ENCODE measurements at places on chromosomes 7 and 10.

- ATAC-seq, result no peak
Measured at GRCh38 chr10:127989481-127990012, 82.6 kb downstream of the PTPRE start.

DNA sequence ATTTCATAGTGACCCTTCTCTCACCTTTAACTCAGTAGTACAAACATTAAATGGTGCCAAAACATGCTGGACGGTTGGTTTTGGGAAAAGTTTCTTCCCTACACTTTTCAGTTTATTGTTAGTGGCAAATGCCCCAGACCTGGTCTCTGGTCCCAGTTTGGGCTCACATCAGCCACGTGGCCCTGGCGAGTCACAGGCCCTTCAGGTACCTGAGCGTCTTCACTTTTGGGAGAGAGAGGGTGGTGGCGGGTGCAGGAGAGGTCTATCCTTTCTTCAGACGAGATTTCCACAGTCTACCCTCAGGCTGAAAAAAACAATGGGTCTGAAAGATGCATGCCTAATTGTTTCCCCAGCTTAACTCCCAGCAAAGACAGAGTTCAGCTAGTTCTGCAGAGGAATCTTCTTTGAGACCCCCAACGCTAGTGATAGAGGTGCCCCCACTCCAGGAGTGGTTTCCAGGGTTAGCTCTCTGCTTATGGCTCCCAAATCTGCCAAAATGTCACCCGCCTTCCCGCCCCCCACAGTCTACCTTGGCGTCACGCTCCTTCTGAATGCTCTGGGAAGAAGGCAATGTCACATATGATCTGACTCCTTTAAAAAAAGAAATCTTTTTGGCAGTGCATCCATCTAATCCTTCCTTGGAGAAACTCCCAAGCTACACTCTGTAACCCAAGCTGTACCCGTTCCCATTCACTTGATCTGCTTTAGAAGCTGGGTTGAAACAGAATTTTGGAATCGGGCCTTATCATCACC is 384.8 kb upstream of the FOXK1 start:
- ATAC-seq, result no peak

DNA sequence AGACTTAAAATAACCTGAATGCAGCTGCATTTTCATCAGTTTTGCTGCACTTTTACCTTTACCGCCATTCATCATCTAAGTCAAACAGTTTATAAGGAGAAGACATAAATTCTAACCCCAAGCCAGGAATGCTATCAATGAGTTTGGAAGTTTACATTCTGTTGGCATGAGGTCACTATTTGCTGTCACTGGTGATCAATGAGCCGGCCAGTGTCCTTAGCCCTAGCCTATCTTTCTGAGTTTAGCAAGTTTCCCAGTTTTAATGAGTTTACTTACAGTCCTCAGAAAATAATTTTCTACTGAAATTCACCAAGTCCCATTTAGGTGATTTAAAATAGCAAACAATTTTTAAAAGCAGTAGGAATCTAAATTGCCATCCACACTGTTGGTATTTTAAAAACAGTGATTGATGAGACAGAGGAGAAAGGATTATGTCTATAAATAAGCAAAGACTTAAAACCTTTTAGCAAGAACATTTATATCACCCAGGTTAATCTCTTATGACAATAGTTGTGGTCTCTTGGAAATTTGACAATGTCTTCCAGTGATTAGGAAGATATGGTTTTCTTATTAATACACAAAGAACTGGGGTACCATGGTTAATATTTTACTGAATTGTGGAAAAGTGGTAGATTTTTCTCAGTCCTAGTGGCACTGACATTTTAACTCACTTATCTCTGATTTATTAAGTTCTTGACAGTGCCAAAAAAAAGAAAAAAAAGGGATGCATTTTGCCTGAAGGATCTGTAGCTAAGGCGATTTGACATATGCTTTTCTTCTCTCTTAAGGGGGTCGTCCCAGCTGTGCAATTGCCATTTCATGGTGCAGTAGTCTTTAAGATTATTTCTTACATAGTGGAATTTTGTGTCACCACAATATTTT is 443.4 kb upstream of the ANKRD30A start:
- no peak for ATAC-seq

DNA sequence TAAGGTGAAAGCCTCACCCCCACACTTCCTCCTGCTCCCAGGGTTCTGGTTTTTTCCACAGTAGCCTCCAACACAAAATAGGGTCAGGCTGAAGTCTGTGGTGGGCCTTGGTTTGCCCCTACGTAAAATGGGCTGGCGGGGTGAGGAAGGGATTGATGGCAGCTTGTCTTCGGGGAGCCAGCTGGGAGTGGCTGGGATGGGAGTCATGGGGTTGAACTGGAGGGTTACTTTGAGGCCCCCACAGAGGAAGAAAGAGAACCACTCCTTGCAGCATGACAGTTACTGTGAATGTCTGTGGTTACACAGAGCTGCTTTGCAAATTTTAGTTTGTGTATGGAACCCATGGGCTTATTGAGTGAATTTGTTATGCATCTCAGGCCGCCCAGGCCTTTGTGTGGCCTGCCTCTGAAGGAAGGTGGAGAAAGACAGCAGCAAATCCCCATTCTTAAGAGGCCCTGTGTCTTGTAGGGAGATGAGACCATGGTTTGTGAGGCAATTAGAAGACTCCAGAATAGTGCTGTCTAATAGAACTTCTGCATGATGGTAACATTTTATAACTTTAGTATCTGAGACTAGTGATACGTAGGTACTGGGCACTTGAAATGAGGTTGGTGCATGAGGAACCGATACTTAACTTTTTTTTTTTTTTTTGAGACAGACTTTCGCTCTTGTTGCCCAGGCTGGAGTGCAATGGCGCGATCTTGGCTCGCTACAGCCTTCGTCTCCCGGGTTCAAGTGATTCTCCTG is 8.1 kb downstream of the TRIM8 start:
- peak; percentile 30 for ATAC-seq

DNA sequence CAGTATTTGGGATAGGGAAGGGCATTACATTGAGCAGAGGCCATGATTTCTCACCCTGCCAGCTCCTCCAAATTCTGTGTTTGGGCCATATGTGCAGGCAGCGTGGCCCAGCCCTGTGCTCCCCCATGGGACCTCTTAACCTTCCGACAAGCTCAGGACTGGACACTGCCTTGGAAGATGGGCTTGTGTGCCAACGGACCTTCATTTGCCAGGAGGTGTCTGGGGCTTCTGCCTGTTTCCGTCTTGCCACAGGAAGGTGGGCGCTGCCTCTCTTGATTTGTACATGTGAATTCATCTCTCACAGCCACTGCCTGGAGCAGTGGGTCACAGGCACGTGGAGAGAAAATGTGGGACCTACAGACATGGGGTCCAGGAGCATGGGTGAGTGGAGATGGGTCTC is 272.6 kb downstream of the CCSER2 start:
- ATAC-seq, result no peak

All from activated T-helper 17 cell treated with anti-CD3 and anti-CD28 coated beads, Interleukin-2, amount 50 U/mL, for 72 hours (primary cell).